Tibial nerve (tissue), 4 donors: ENCODE measurements at places on chromosomes 2 and 18.

- no peak for DNase-seq
Measured at GRCh38 chr2:207251573-207252192, 85.9 kb upstream of the KLF7 start.

DNA sequence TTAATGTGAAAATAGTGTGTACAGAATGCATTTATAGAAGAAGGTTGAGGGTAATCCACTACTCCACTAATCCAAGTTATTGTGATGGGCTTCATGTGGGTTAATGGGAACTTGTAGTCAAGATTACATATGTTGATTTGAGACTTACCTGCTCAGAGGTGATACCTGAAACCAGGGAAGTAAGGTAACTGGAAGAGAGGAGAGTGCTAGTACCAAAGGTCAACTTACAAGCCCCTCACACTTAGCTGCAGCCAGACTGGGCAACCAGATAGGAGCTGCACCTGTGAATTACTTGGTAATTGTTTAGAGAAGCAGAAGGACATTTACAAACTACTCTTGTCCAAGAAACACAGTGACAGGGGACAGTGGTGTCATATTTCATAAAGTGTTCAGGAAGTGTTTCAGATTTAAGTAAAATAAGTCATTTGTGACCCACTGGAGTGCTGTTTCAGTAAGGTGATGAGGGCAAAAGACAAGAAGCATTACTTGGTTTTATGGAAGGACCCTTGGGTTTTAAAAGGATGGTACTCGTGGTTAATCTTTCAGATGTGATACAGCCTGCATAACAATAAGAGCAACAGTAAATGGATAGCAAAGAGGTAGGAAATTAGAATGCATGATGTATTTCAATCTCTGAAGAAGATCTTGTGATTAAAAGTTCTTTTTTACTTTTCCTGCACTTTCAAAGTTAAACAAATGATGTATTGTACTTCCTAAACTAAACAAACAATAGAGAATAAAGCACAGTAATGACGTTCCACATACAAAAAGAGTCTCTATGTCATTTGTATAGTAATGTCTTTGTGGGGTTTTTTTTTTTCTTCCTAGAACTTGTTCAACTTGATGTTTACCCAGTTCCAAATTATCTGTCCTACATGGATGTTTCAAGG, 189.3 kb downstream of the PHLPP1 start:
- no peak for DNase-seq

GRCh38 chr2:132999421-132999820, 329.4 kb upstream of the LYPD1 start:
- DNase-seq: no peak

DNA sequence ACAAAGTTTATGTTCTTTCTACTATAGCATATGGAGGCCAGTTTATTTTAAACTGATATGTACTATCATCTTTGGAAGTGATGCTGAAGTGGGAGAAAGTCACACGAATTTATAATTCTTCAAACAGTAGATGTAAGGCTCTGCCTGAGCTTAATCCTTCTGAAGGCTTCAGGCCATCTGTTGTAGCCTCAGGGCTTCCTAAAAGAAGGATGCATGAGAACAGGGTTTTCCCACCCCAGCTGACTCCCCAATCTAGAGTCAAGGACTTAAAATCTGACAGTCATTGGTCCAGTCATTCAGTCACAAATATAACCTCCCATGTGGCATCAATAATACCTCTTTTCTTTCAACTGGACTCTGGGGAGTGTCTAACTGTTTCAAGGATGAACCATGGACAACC, 330.5 kb downstream of the KCNS3 start:
- DNase-seq: no peak

DNA sequence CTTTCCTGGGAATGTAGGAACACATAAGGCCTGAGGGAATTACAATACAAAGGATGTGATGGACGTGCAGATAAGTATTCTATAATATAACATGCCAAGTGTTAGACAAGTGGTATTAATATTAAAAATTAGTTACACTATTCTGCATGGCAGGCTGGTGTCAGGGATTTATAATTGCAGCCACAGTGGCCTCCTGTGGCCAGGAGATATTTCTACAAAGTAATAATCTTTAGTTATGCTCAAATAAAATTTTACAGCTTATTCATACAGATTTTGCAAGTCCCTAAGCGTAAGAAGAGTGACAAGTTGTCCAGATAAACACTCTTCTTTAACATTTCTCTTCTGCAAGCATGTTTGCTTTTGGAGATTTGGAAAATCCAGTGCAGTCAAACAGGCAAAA, 90.4 kb upstream of the CBLN2 start:
- no peak for DNase-seq

- DNase-seq: peak; percentile 62
Measured at GRCh38 chr2:174771631-174772471, 7.6 kb upstream of the CHRNA1 start.

DNA sequence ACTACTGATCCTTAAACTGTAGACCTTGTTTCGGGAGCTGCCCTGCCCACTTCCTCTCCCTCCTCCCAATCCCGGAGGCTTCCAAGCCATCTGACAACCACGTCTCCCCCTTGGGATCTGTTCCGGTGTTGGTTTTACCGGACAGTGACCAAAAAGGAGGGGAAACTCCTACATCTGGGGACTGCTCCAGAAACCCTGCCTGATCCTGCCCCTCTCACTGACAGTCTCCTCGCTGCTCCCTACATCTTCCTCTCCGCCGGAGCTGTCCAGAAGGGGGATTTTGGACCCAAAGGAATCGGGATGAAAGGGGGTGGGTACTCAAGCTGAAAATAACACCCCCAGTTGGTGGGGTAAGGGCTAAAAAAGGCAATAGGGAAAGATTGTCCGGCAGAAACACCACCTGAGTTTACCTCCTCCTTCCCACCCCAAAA, 1.5 kb downstream of the INO80D start:
- DNase-seq: peak; percentile 77

DNA sequence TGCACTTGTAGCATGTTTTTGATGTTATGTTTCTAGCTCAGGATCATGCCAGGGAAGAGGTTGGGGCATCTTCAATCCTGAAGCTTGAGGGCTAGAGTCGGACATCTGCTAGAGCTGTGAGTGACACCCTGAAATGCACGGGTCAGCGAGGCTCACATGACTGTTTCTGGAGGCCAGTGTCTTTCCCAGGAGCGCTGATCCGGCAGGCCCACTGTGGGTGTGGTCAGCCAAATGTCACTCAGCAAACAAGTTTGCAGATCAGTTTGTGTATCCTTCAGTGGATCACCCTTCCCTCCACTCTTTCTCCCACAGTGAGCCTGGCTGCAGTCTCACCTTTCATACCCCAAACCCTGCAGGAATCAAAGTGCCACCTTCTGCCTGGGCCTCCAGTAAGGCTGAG, 23.0 kb upstream of the ARHGEF4 start:
- DNase-seq: no peak

- no peak for DNase-seq
Measured at GRCh38 chr18:13710414-13710831, 15.9 kb downstream of the FAM210A start.

- DNase-seq: peak; percentile 11
Measured at GRCh38 chr2:157261199-157261782, 3.8 kb downstream of the GALNT5 start.

DNA sequence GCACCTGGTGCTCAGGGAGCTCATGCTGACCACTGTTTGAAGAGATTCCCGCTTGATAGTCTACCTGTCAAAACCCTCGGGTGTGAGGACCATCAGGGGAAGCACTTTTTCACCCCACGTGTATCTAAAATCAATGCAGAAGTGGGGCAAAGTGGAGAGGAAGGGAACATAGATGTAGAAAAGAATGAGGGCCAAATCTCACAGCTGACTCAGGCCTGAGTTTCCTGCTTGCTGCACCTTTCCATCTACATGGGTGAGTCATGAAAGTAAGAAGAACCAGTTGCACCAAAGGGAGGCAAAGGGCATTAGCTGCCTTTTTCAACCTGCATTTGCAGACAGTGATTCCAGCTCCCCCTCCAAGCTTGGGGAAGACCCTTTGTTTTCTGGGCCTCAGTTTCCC, 100.2 kb upstream of the MYCN start:
- no peak for DNase-seq

- DNase-seq: no peak
Measured at GRCh38 chr2:111663471-111664274, 220.3 kb downstream of the ANAPC1 start.

DNA sequence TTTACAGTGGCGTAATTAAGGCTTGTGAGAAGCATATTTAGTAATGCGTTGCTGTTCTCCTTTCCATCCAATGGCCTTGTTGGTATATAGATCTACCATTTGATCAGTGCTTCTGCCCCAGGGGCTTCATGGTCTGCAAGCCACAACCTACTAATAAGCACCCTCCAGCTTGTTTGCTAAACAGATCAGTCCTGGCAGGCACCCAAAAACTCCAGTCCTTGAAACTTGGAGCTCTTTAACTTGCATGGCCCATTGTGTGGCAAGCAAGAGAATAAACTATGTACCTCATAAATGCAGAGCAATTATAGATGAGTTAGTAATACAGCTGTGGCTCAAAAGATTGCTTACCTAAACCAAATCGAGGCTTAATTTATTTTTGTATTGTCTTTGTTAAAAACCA, 158.5 kb downstream of the FTCDNL1 start:
- DNase-seq: no peak

DNA sequence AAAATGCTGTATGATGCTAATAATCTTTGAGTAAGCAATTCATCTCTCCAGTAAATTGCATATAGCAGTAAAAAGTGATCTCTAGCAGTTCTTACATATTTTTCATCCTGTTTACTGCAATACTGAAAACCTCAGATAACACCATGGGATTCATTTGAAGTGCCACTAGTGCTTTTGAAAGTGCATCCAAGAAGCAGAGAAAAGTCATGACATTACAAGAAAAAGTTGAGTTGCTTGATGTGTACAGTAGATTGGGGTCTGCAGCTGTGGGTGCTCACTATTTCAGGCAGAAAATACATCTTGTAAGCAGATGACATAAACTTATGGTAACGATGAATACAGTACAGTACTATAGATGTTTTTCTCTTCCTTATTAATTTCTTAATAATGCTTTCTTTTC, 1984.9 kb upstream of the LRRTM1 start:
- no peak for DNase-seq

DNA sequence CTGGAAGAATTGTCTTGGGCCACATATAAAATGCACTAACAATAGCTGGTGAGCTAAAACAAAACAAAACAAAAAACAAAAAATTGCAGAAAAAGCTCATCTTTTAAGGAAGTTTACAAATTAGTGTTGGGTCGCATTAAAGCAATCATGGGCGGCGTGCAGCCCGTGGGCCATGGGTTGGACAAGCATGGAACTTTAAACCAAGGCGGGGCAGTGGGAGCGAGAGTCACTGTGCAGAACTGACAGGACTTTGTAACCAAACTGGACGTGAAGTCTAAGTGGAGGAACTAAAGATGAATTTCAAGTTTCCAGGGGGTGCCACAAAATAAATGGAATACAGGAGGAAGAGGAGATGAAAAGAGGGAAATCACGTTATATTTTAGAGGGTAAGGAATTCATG, 80.7 kb downstream of the PSMG2 start:
- DNase-seq: no peak

- DNase-seq: no peak
Measured at GRCh38 chr2:109005686-109006204, 16.7 kb upstream of the EDAR start.

GRCh38 chr18:59518705-59519104, 159.6 kb upstream of the LMAN1 start:
- DNase-seq: no peak

DNA sequence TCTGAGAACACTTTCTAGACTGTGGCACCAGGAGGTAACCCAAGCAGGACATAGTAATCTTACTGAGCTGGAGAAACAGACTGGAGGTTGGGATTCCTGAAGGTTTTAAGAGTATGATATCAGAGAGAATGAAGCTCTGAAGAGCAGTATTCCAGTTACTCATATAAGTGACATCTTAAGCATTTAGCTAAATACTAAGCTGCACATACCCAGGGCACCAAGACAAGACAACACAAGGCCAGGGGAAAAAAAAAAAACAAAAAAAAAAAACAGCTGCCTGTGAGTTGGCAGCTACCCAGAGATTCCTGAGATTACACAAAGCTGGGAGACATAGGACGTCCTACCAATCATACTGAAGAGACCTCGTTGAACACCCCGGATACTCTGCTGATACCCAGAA, 175.8 kb downstream of the SRBD1 start:
- no peak for DNase-seq

- no peak for DNase-seq
Measured at GRCh38 chr2:239706367-239706766, 305.5 kb upstream of the HDAC4 start.

- no peak for DNase-seq
Measured at GRCh38 chr18:5456577-5457461, 87.0 kb downstream of the EPB41L3 start.
